ENCODE measurements at places on chromosomes 13 and 19. TPM values are rescaled to one million over a fixed set of nuclear protein-coding genes. Genes with fewer than 3 reads are reported as not detected.

Gene MAP4K1
- 0.92 TPM for total RNA-seq

Gene SERTM1
- total RNA-seq, result not detected

Gene RHPN2
- total RNA-seq, result 55.7 TPM

Gene SCAMP4
- total RNA-seq, result 50.5 TPM

Gene PPM1N
- total RNA-seq, result 8.3 TPM

Gene FUT3
- total RNA-seq, result 0.06 TPM

Gene PCSK4
- 0.78 TPM for total RNA-seq

Gene ZNF787
- total RNA-seq, result 52.9 TPM

Gene ZNF208
- total RNA-seq, result not detected

Gene CAMSAP3
- 3.1 TPM for total RNA-seq

Gene LHB
- not detected for total RNA-seq

Gene SMIM44
- total RNA-seq, result not detected

Gene SLC1A6
- total RNA-seq, result not detected

Gene NDUFB7
- 202 TPM for total RNA-seq

Gene CCDC124
- total RNA-seq, result 93.5 TPM

Gene FEM1A
- total RNA-seq, result 5.4 TPM

Gene TEX101
- not detected for total RNA-seq

Gene HNRNPM
- 248 TPM for total RNA-seq

Gene SHFL
- 9.8 TPM for total RNA-seq

Gene LILRA5
- total RNA-seq, result not detected

Gene HSH2D
- not detected for total RNA-seq

Gene ADAT3
- 7.5 TPM for total RNA-seq

All from A549 treated with CORT108297 at 1 μM for 4 hours (cell line).